MV-4-11 (cell line): ENCODE measurements at places on chromosomes 7 and 10.

GRCh38 chr7:88664630-88665233 is 94.8 kb upstream of the ZNF804B start:
- DNase-seq: no peak

DNA sequence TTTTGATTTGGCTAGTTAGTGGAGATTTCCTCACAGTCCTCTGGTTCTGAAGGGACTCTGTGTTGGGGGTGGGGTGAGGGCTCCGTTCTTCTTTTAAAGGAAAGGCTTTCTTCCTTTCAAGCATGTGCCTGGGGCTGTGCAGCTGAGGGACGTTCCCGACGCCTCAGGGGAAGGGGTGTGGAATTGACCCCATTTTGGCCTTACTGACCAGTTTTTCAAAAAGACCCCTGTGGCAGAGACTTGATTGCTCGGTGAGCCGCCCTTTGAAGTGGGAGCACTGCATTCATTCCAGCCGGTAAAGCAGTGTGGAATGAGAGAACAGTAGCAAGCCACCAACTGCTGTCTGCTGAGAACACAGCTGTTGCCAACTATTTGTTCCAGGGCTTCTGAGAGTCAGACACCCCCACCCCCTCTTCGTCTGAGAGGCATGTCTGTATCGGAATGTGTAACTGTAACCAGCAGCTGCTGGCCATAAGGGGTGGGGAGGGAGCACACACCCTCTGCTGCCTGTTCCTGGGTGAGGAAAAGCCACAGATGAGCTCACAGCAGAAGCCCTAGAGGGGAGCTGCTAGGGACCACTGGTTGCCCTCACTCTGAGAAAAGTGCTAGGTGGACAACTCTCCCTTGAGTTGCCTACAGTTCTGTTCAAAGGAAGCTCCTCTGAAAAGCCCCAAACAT is 33.2 kb downstream of the WBP1L start:
- peak; percentile 63 for DNase-seq

- DNase-seq: no peak
Measured at GRCh38 chr10:33214174-33214573, 120.3 kb downstream of the NRP1 start.

GRCh38 chr7:52719677-52720076 is 315.8 kb upstream of the POM121L12 start:
- DNase-seq: no peak

DNA sequence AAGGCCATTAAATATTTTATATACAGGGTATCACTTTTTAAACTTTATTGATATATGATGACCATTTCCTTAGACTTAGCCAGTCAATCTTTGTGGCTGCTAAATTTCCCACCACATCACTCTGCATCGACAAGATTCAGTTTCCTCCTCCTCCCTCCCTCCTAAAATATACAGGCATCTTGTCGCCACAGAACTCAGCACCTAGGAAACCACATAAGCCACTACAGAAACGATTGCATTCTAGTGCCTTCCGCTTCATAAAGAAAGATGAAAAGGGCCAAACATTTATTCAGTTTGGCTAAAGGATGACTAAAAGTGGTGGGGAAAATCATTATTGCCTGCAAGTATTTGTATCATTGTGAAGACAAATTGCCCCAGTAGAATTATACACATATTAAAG is 30.7 kb downstream of the ERCC6 start:
- DNase-seq: peak; percentile 29
